Right atrium auricular region (tissue), 2 donors: ENCODE measurements at places on chromosomes 6 and 20. TPM values are rescaled to one million over a fixed set of nuclear protein-coding genes. Genes with fewer than 3 reads are reported as not detected.

The MAS1 gene
- not detected for total RNA-seq

The TENT5A gene
- total RNA-seq, result 21.1 TPM

The TFAP2B gene
- not detected for total RNA-seq

The RAET1G gene
- 1.5 TPM for total RNA-seq

The UNC5CL gene
- total RNA-seq, result 0.96 TPM

The CRISP3 gene
- not detected for total RNA-seq

The RPP21 gene
- total RNA-seq, result 54.1 TPM

The IP6K3 gene
- total RNA-seq, result 17.3 TPM

- no peaks in the 10 kb centered on the region for H3K27me3 ChIP-seq
- no peak for DNase-seq
- H3K27ac ChIP-seq, result no peak overlapping the region
- H3K4me1 ChIP-seq, result no peaks in the 10 kb centered on the region
- H3K36me3 ChIP-seq, result no peaks in the 10 kb centered on the region
Measured at GRCh38 chr20:13101706-13102105, 92.9 kb downstream of the SPTLC3 start.

DNA sequence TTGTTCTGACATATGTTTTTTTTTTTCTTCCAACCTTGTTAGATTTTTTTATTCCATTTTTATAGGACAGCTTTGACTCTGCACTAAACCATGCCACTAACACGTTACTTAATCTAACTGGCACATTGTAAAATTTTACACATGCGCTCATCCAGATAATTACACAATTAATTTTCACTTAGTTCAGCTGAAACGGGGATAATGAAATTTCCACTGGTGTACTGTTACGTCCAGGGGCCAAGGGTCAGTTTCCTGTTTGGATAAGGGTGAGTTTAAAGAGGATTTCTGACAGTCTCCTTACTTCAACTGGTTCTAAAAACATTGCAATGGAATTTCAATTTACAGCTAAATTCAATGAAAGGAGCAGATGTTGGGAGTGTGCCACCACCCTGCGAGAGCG lies 221.8 kb upstream of the CEP162 start:
- no peaks in the 10 kb centered on the region for H3K27me3 ChIP-seq
- H3K4me1 ChIP-seq, result no peaks in the 10 kb centered on the region
- no peak overlapping the region for H3K27ac ChIP-seq
- no peak overlapping the region for H3K4me3 ChIP-seq
- DNase-seq, result no peak

DNA sequence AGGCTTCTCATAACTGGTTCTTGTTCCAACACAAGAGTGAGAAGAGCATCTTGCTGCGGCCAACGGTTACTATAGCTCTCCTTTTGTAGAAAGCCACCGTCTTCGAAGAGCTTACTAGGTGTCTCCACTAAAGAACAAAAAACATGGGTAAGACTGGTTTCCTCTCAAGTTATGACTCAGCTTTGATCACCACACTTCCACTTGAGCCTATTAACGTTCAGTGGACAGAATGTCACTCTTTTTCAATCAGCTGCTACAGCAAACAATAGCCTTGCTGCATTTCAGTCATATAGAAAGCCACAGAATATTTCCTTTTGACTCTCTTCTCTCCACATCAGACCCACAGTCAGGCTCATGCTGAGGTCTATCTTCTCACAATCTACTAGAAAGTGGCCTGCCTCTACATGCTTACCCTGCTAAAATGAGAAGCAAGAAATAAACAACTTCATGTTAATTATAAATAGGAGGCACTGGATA lies 243.5 kb upstream of the PREP start:
- H3K4me3 ChIP-seq, result no peak overlapping the region
- H3K36me3 ChIP-seq, result no peaks in the 10 kb centered on the region
- H3K27ac ChIP-seq, result no peak overlapping the region
- H3K4me1 ChIP-seq, result no peaks in the 10 kb centered on the region
- H3K27me3 ChIP-seq, result no peaks in the 10 kb centered on the region
- no peak for DNase-seq

- H3K4me3 ChIP-seq, result no peak overlapping the region
- no peak overlapping the region for H3K27ac ChIP-seq
- H3K36me3 ChIP-seq, result no peaks in the 10 kb centered on the region
- DNase-seq, result no peak
- peaks cover 8% of the 10 kb centered on the region for H3K4me1 ChIP-seq
Measured at GRCh38 chr6:68638230-68638900, 3.3 kb downstream of the ADGRB3 start.

- H3K27ac ChIP-seq, result no peak overlapping the region
- no peak for DNase-seq
- H3K27me3 ChIP-seq, result no peaks in the 10 kb centered on the region
- no peaks in the 10 kb centered on the region for H3K4me1 ChIP-seq
Measured at GRCh38 chr6:33929575-33930288, 125.9 kb upstream of the MLN start.

- H3K4me3 ChIP-seq, result no peak overlapping the region
- no peak for DNase-seq
- H3K4me1 ChIP-seq, result no peaks in the 10 kb centered on the region
- no peak overlapping the region for H3K27ac ChIP-seq
- no peaks in the 10 kb centered on the region for H3K36me3 ChIP-seq
Measured at GRCh38 chr6:142470421-142470820, 168.6 kb downstream of the ADGRG6 start.

DNA sequence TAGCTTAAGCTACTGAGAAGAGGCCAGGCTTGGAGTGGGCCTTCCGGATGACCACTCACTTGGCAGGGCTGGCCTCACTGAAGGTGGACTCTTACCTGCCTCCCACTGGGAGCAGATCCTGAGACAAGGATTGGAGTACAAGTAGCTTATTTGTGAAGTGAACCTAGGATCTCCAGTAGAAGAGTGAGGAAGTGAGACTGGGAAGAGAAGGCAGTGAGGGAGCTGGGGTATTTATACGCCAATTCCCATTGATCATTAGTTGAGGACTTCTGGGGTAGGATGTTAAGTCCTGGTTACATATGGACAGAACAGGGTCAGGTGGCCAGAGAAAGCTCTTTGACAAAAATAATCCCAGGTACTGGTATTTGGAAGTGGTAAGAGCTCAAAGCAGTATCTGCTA lies 32.3 kb upstream of the RNF24 start:
- no peaks in the 10 kb centered on the region for H3K4me1 ChIP-seq
- H3K36me3 ChIP-seq, result no peaks in the 10 kb centered on the region
- DNase-seq, result peak; percentile 16
- H3K27me3 ChIP-seq, result no peaks in the 10 kb centered on the region
- no peak overlapping the region for H3K27ac ChIP-seq
- H3K4me3 ChIP-seq, result no peak overlapping the region

- no peaks in the 10 kb centered on the region for H3K27me3 ChIP-seq
- DNase-seq, result no peak
- H3K27ac ChIP-seq, result no peak overlapping the region
Measured at GRCh38 chr20:10686356-10687133, 12.7 kb upstream of the JAG1 start.

DNA sequence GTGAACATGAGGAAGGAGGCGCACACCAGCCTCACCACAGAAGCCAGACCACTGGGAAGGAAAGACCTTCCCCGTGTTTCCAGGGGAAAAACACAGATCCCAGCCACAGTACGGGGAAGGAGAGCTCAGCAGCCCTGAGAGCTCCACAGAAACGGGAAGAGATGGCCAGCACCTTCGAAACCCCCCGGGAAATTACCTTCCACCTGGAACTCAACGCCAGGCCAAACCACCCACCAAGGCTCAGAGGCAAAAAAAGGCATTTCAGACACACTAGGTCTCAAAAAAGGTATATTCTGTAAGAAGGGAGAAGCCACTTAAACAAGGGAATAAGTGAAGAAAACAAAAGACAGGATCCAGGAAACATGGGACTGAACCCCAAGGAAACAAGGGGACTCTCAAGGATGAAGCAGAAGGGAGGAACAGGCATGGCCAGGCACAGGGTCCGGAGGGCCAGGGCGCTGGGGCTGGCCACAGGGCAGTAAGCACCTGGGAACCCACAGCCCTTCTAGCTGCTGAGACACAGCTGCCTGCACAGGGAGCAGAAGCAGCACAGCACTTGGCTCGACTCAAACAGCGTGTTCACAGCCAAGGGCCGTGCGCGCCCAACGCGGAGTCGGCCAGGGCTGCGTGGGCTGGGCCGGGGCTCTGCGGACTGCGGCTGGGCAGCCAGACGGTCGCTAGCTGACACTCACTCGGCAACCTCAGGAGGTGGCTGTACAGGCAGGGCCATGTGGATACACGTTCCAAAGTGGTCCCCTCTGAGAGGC lies 44.6 kb downstream of the TAF4 start:
- H3K27me3 ChIP-seq, result no peaks in the 10 kb centered on the region
- H3K4me1 ChIP-seq, result peaks cover 48% of the 10 kb centered on the region
- no peak overlapping the region for H3K27ac ChIP-seq
- H3K4me3 ChIP-seq, result no peak overlapping the region
- no peaks in the 10 kb centered on the region for H3K36me3 ChIP-seq
- DNase-seq, result peak; percentile 61

DNA sequence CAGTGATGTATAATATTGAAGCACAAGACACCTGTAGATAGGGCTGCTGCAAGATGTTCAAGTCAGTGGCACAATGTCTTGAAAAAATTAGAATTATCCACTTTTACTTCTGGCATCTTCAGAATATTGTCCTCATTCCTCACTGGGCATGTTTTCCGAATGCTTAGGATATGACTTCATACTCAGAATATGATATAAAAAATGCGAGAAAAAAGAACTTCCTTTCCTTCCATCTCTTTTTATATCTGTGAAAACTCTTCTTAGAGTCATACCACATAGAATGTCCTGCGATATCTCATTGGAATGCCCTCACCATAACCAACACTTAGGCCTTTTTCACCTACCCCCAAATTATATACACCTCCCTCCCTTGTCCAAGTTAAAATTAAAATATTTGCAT lies 4.6 kb downstream of the MAS1L start:
- no peak overlapping the region for H3K27ac ChIP-seq
- no peak overlapping the region for H3K4me3 ChIP-seq
- DNase-seq, result no peak
- H3K27me3 ChIP-seq, result no peaks in the 10 kb centered on the region

GRCh38 chr6:17233531-17233930 lies 47.6 kb upstream of the RBM24 start:
- no peaks in the 10 kb centered on the region for H3K27me3 ChIP-seq
- no peaks in the 10 kb centered on the region for H3K36me3 ChIP-seq
- no peak for DNase-seq
- H3K27ac ChIP-seq, result no peak overlapping the region

DNA sequence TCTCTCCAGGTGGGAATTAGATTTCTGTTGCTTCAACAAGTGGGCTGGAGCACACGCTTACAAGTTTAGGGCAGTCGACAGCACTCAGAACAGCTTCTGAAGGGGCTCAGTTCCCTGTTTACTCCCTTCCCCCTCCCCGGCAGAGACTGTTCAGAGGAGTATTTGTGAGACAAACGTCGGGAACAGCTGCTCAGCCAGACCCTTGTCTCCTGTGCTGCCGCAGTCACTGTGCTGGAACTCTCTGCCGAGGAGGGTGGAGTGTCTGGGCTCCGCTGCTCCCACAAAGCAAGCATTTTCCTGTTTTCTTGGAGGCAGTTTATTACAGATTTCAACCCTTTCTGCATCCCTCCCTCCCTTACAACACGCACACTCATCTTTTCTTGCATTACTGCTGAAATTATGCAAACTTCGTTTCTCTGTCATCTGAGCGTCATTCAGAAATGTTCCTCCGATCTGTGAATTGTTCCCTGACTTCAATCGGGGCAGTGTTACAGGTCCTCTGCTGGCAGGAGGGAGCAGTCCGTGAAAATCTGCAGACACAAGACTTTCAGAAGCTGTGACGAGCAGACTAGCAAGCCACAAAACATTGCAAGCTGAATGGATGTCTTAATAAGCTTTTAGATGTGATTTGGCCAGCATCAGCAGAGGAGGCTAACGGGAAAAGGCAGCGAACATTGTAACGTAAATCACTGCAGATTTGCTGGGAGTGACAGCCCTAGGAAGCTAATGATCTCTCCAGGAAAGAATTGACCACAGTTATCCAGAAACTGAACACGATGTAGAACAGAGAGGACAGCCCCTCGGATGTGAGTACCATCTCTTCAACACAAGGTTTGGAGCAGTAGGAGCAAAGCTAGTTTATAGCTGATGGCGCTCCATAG lies 76.2 kb downstream of the LYRM2 start:
- no peak for DNase-seq
- H3K36me3 ChIP-seq, result no peaks in the 10 kb centered on the region
- H3K27me3 ChIP-seq, result no peaks in the 10 kb centered on the region
- H3K27ac ChIP-seq, result peak overlapping the region; percentile 22

- no peak overlapping the region for H3K27ac ChIP-seq
- H3K4me1 ChIP-seq, result no peaks in the 10 kb centered on the region
- H3K4me3 ChIP-seq, result no peak overlapping the region
- DNase-seq, result no peak
- H3K27me3 ChIP-seq, result no peaks in the 10 kb centered on the region
Measured at GRCh38 chr6:98107801-98108200, 726.6 kb upstream of the POU3F2 start.

DNA sequence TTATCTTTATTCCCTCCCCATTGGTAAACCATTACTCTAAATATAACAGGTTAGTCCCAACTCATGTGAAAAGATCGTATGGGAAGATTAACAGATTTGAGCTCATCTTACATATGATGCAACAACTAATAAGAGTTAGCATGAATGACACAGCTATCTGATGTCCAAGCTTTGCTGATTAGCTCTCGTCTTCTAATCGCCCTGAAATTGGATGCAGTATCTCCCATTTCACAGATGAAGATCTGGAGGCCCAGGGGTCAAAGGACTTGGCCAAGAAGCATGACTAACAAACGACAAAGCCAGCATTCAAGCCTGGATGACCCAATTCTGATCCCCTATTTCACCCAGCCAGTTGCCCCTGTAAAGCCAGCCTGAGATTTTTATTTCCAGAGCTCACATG lies 8.4 kb upstream of the BMP7 start:
- H3K27ac ChIP-seq, result no peak overlapping the region
- H3K36me3 ChIP-seq, result no peaks in the 10 kb centered on the region
- H3K4me1 ChIP-seq, result no peaks in the 10 kb centered on the region
- H3K27me3 ChIP-seq, result no peaks in the 10 kb centered on the region

DNA sequence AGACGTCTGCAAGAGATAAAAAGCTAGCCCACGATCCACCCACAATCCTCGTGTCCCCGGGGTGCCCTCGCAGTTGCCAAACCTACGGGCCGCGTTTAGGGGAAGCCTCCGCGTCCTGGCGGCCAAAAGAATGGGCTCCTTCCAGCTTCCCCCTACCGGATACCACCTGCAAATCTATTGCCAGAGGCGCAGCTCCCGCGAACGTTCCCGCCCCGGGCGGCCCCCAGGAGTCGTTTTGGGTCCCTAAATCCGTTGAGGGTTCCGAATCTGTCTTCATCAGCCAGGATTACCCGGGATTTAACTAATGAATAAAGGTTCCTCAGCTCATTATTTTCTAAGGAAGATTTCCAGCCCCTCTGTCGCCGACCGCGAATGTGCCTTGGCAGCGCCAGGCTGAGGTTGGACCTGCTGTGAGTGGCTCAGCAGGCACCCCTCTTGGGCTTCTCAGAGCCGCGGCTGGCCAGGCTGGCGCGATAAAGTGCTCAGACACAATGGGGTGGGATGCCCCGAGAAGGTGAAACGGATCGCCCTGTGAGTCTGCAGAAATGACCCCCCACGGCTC lies 2.8 kb upstream of the VSX1 start:
- DNase-seq, result no peak
- H3K27me3 ChIP-seq, result peaks cover 48% of the 10 kb centered on the region
- no peaks in the 10 kb centered on the region for H3K36me3 ChIP-seq
- peaks cover 34% of the 10 kb centered on the region for H3K4me1 ChIP-seq
- no peak overlapping the region for H3K4me3 ChIP-seq

- no peaks in the 10 kb centered on the region for H3K27me3 ChIP-seq
- no peak overlapping the region for H3K27ac ChIP-seq
- H3K4me1 ChIP-seq, result no peaks in the 10 kb centered on the region
- H3K4me3 ChIP-seq, result no peak overlapping the region
Measured at GRCh38 chr6:12265791-12266190, 24.4 kb upstream of the EDN1 start.

- H3K4me1 ChIP-seq, result no peaks in the 10 kb centered on the region
- H3K27ac ChIP-seq, result no peak overlapping the region
- no peak for DNase-seq
- no peaks in the 10 kb centered on the region for H3K27me3 ChIP-seq
- H3K36me3 ChIP-seq, result no peaks in the 10 kb centered on the region
Measured at GRCh38 chr6:6057442-6058053, 50.8 kb upstream of the NRN1 start.
